ENCODE measurements at places on chromosomes 1 and 21.

DNA sequence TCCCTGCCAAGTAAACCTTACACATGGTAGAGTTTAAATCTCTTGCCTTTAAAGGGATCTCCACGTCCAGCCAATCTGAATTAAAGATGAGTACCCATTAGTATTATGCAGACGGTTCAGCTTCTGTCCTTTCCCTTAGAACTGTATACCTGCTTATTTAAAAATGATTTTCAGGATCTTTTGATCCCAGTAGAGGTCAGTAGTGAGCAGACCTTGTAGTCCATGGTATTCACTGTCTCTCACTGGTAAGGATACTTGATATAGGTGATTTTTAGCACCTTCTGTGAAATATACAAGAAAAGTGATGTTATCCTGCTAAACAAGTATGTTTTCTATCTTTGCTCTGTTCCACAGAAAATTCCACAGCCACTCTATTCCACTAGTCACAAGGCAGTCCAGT, 1211.6 kb upstream of the ADGRL4 start:
- DNase-seq = peak; percentile 35

DNA sequence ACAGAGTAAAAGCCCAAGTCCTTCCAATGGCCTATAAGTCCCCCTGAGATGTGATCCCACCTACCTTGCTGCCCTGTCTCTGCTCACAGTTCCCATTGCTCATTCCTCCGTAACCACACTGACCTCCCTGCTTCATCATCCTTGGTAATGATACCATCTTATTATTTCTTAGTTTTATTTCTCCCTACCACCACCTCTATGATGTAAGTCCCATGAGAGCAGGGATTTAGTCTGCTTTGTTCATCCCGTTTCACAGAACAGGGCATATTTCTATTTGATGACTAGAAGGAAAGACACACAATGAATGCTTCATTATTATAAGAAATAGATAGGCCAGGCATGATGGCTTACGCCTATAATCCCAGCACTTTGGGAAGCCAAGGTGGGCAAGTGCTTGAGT, 22.5 kb downstream of the NIBAN1 start:
- DNase-seq = no peak

DNA sequence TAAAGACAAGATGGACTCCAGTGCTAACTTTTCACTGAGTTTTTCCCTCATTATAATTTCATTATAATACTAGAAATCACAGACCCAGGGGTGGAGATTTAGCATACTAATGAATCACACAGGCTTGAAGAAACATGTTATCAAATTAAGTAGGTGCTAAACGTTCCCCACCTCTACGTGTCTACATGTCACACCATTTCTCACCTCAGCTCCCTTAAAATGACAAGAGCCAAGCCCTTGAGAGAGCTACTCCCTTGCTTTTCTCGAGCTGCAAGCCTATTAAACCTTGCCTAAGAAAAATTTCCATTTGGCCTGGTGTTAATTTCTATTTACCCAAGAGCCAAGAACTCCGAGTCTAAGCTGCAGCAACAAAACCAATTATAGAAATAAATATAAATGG, 396.3 kb upstream of the NEGR1 start:
- DNase-seq = no peak

GRCh38 chr1:245996811-245997210, 510.3 kb downstream of the SMYD3 start:
- no peak for DNase-seq

GRCh38 chr1:109979489-109980091, 5.0 kb upstream of the AHCYL1 start:
- DNase-seq = no peak

GRCh38 chr21:26844258-26845065, 747 bp downstream of the ADAMTS1 start:
- no peak for DNase-seq

- DNase-seq = no peak
These were observed 68.7 kb downstream of the ADAMTS1 start for GRCh38 chr21:26776310-26777021.

- DNase-seq = no peak
These were observed 45.4 kb downstream of the C1orf185 start for GRCh38 chr1:51147394-51147793.

DNA sequence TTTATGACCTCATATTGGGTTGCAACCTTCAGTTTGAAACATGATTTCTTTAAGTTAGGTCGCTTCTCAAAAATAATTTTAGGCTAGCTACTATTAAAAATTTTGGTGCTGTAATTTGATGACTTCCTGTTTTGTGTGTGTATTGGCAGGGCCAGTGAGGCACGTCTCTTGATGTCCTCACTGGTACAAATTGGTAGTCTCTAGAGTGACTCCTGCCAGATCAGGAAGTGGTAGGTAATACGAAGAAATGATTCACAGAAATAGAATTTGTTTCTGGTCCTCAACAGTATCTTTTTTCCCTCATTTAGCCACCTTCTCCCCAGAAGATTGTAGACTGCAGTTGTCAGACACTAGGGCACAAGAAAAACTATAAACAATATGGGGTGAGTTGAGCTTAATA, 120.9 kb upstream of the KIAA1614 start:
- DNase-seq = no peak

DNA sequence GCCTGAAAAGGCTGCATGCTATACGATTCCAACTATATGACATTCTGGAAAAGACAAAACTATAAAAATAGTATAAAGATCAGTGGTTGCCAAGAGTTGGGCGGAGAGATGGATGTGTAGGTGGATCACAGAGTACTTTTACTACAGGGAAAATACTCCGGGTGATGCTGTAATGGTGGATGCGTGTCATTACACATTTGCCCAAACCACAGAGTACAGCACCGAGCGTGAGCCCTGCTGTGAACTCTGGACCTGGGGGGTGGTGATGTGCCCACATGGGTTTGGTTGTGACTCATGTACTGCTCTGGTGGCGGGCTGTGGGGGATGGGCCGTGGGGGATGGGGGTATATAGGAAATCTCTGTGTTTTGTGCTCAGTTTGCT, 162.7 kb upstream of the COL6A1 start:
- no peak for DNase-seq

- DNase-seq = no peak
These were observed 1.1 kb downstream of the PBX1 start for GRCh38 chr1:164560121-164560541.

DNA sequence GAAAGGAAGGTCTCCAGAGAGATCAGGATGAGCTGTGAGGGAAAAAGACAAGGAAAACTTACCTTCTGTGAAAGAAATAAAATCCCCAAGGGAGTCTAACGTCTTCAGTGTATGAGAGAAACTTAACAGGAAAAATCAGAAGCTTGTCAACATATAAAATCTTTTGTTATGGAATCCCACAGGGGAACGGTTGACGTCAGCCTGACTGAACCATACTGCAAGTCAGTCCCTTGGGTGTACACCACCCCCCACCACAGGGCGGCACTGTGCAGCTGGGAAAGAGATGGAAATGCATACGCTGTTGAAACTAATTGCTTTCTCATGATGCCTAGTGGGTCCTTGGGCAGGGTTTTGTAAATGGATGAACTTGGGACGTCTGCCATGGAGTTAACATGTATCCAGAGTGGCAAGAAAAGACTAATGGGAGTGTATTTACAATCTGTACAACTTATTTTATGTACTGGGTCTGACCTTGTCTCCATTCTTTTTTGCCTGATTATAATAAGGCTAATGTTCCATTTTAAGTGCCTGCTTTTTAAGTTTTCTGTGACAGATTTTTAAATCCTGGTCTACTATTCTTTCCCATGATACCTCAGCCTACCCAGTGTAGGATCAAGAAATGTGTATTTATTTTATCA, 22.7 kb downstream of the UTP25 start:
- peak; percentile 89 for DNase-seq

- no peak for DNase-seq
These were observed 7.8 kb downstream of the HSPA6 start for GRCh38 chr1:161531986-161532643.

DNA sequence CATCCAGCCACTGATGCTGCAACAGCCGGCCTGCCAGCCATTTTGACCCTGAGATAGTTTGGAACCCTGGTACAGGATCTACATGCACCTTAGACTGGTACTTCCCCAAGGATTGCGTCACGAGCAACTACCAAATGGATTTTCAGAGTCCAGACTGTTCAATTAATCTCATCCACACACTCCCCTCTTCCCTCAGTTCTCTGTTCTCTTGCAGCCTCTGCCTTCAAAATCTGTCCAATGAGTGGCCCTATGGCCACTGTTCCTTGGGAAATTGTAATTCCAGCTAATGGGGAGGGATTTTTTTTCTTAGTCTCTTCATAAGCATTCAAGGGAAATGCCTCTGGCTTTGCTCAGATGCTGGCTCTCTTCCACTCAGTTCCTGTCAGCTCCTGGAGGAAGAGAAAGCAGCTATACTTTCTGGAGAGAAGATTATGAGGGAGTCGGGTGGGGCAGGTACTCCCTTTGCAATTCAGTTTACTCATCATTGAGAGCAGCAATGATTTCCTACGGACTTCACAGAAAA, 19.8 kb upstream of the UAP1 start:
- DNase-seq = peak; percentile 47

- no peak for DNase-seq
These were observed 12.3 kb downstream of the OR2T11 start for GRCh38 chr1:248622570-248623001.

- DNase-seq = peak; percentile 83
These were observed 71.2 kb upstream of the NBPF3 start for GRCh38 chr1:21368515-21369289.

GRCh38 chr1:6331543-6332273, 61.9 kb downstream of the ACOT7 start:
- no peak for DNase-seq

- no peak for DNase-seq
These were observed 74.1 kb downstream of the ZNF648 start for GRCh38 chr1:181987334-181987895.

GRCh38 chr1:153261281-153262069, 2.0 kb downstream of the LORICRIN start:
- DNase-seq = no peak

GRCh38 chr1:41454406-41454805, 30.1 kb downstream of the EDN2 start:
- no peak for DNase-seq

DNA sequence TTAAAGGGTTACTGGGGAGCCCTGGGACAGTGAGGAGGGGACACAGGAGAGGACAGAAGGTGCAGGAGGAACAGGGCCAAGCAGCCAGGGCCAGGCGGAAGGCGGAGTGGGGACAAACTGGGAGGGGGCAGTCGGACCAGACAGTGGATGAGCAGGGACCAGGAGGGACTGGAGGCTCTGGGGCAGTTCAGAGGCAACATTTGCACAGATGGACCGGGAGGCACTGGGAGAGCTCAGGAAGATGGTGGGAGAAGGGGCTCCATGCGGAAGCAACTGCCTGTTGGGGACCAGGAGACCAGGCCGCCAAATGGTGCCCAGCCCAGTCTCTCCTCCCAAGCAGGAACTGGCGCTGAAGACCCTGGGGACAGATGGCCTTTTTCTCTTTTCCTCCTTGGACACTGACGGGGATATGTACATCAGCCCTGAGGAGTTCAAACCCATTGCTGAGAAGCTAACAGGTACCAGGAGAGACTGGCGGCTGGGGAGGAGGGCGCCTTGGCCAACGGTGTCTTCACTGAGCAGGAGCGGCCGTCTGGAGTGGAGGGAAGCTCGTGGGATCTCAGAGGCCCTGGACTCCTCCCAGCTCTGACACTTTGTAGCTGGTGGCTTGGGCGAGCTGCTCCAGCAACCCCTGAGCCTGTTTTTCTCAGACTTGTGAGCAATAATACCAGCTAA, 847 bp downstream of the SELENON start:
- DNase-seq = no peak

DNA sequence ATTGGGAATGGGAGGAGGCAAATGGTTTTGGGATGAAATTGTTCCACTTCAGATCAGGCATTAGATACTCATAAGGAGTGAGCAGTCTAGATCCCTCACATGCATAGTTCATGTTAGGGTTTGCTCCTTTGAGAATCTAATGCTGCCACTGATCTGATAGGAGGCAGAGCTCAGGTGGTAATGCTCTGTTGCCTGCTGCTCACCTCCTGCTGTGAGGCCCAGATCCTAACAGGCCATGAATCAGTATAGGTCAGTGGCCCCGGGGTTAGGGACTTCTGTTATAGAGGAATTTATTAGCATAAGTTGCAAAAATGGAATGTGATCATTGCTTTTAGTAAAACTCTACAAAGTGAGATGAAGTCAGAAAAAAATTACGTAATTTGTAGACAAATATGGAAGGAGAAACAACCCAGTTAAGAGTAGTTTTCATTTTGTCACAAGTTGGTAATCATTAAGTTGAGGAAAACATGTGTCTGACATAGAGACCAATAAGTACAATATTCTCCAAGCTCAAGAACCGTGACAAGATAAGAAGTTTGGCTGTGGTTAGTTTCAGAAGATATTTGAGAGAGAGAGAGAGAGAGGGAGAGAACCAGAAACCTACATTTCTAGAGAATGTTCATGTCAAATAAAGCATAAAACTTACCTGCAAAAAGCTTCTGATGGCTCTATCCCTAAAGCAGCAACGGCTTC, 689.7 kb upstream of the PRMT6 start:
- no peak for DNase-seq

GRCh38 chr21:29145354-29145782, 14.9 kb downstream of the MAP3K7CL start:
- peak; percentile 72 for DNase-seq

DNA sequence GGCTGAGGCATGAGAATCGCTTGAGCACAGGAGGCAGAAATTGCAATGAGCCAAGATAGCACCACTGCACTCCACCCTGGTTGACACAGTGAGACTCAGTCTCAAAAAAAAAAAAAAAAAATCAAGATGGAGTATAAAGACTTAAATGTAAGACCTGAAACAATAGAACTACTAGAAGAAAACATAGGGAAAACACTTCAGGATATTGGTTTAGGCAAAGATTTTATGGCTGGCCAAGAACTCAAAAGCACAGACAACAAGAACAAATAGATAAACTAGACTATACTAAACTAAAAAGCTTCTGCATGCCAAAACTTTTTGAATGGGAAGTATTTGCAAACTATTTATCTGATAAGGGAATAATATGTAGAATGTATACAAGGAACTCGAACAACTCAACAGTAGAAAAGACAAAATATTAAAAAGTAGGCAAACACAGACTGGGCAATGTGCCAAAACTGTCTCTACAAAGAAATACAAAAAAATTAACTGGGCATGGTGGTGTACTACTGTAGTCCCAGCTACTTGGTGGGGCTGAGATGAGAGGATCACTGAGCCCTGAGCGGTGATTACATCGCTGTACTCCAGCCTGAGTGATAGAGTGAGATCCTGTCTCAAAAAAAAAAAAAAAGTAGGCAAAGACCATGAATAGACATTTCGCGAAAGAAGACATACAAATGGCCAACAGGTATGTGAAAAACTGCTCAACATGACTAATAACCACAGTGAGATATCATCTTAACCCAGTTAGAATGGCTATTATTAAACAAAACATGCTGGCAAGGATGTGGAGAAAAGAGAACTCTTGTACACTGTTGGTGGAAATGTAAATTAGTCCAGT, 25.3 kb downstream of the DTL start:
- DNase-seq = no peak
